Occipital lobe (tissue), 3 donors: ENCODE measurements at places on chromosomes 3 and 15. TPM values are rescaled to one million over a fixed set of nuclear protein-coding genes. Genes with fewer than 3 reads are reported as not detected.

SLCO2A1 gene
- total RNA-seq = 0.78 TPM

SYNPR gene
- 56.5 TPM for total RNA-seq

VGLL3 gene
- 1.7 TPM for total RNA-seq

IGSF11 gene
- total RNA-seq = 11.9 TPM

GOLGA8S gene
- total RNA-seq = not detected

BUB1B gene
- total RNA-seq = 6.6 TPM

ST8SIA2 gene
- 81.6 TPM for total RNA-seq

AMIGO3 gene
- 0.78 TPM for total RNA-seq

RHCG gene
- total RNA-seq = 2.7 TPM

TM6SF1 gene
- total RNA-seq = 20.1 TPM

STX19 gene
- total RNA-seq = not detected

PRR20G gene
- not detected for total RNA-seq

TMEM266 gene
- total RNA-seq = 4.7 TPM

CASR gene
- not detected for total RNA-seq

SLITRK3 gene
- 6.6 TPM for total RNA-seq

SLC25A20 gene
- 10.3 TPM for total RNA-seq

AGBL1 gene
- 0.47 TPM for total RNA-seq

LRRC2 gene
- 7.8 TPM for total RNA-seq

CCDC13 gene
- total RNA-seq = 3.6 TPM

RBPMS2 gene
- not detected for total RNA-seq

TGM4 gene
- total RNA-seq = not detected

AADACL2 gene
- not detected for total RNA-seq

MFSD1 gene
- 49.3 TPM for total RNA-seq

KLHL18 gene
- 26.5 TPM for total RNA-seq
